Ovary (tissue), 10 donors: ENCODE measurements at places on chromosomes 12 and 14. TPM values are rescaled to one million over a fixed set of nuclear protein-coding genes. Genes with fewer than 3 reads are reported as not detected.

DEPDC4 gene
- total RNA-seq, result 2.2 TPM

IPO8 gene
- total RNA-seq, result 44.3 TPM

PMEL gene
- total RNA-seq, result 4.1 TPM

TAS2R7 gene
- not detected for total RNA-seq

EFCAB11 gene
- total RNA-seq, result 3.9 TPM

RDH16 gene
- total RNA-seq, result 0.64 TPM

CD163 gene
- total RNA-seq, result 58.2 TPM

SERPINA4 gene
- total RNA-seq, result not detected

KRT84 gene
- total RNA-seq, result not detected

BCDIN3D gene
- 4.7 TPM for total RNA-seq

- no peak for DNase-seq
- H3K4me1 ChIP-seq, result no peaks in the 10 kb centered on the region
- H3K27ac ChIP-seq, result no peak overlapping the region
Measured at GRCh38 chr12:130716969-130717366, 869 bp upstream of the RIMBP2 start.

GRCh38 chr12:54350743-54351142 lies 13.5 kb downstream of the GPR84 start:
- H3K27ac ChIP-seq, result peak overlapping the region; percentile 84
- no peaks in the 10 kb centered on the region for H3K27me3 ChIP-seq
- no peak overlapping the region for H3K4me3 ChIP-seq
- no peaks in the 10 kb centered on the region for H3K36me3 ChIP-seq

DNA sequence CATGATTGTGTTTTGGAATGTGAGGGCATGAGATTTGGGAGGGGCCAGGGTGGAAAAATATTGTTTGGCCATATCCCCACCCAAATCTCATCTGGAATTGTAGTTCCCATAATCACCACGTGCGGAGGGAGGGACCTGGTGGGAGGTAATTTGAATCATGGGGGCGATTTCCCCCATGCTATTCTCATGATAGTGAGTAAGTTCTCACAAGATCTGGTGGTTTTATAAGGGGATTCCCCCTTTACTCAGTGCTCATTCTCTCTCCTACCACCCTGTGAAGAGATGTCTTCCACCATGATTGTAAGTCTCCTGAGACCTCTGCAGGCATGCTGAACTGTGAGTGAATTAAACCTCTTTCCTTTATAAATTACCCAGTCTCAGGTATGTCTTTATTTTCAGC lies 15.7 kb downstream of the OR10P1 start:
- DNase-seq, result no peak
- H3K36me3 ChIP-seq, result no peaks in the 10 kb centered on the region
- H3K4me3 ChIP-seq, result no peak overlapping the region
- no peak overlapping the region for H3K27ac ChIP-seq
- no peaks in the 10 kb centered on the region for H3K27me3 ChIP-seq

DNA sequence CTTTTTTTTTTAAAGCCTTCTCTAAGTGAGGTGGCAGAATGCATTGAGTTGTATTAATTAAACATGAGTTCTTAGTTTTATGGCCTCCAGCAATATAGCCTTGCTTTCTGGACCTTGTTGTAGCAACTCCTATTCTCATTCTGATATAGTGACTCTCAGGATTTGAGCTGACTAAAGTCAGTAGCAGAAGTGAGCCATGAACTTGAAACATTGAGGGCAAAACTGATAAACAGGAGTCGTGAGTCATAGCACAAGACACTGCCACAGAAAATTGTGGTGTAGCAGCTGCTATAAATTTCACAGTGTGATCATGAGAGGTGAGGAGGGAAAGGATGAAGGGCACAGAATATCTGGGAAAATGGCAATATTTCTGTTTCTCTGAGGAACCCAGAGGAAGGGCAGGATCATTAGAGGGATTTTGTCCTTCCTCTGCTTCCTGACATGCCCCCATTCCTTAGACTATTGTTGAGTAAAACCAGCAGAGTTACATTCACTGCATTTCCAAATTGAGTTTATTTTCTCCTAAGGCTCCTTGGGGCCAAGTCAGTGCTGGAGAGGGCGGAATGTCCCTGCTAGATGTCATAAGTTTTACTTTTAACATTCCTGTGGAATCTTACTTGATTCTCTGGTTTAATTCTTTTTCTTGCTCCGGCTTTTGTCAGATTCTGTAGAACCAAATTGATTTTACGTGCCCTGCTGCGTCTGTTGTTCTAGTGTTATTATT lies 7.5 kb downstream of the KLRG1 start:
- no peak overlapping the region for H3K27ac ChIP-seq
- H3K4me1 ChIP-seq, result no peaks in the 10 kb centered on the region
- H3K27me3 ChIP-seq, result no peaks in the 10 kb centered on the region
- no peak for DNase-seq

DNA sequence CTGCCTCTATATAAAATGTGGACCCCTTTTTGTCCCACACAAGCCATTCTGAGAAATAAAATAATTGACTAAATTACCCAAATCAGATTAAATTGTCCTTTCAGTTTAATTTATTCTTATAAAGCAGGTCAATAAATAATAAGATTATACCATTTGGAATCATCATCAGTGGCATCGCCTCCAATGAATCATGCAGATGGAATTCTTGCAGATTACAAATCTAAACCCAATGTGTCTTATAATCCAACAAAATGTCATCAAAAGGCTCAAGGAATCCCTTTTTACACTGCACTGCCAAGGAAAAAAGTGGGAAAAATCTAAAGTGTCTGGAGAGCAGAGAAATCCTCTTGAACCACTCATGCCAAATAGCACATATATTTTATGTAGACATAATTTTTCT lies 138.2 kb upstream of the TSPAN8 start:
- no peak overlapping the region for H3K27ac ChIP-seq
- H3K36me3 ChIP-seq, result no peaks in the 10 kb centered on the region
- H3K4me1 ChIP-seq, result no peaks in the 10 kb centered on the region
- H3K27me3 ChIP-seq, result no peaks in the 10 kb centered on the region
- no peak for DNase-seq

DNA sequence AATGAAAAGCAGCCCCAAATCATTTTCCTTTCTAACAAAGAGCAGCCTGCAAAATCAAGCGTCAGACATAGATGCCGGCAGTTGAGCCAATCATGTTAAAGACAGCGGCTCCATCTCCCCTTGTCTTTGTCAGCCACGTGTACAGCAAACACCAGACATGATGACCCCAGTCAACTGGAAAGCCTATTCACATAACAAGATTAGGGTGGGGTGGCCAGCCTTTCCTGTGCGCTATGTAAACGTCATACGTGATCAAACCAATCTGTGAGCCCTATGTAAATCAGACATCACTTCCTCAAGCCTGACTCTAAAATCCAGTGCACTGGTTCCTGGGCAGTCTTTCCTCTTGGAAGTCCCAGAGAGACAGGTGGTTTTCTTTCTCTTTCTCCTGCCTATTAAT lies 9.9 kb upstream of the FICD start:
- no peaks in the 10 kb centered on the region for H3K36me3 ChIP-seq
- no peaks in the 10 kb centered on the region for H3K4me1 ChIP-seq
- no peak for DNase-seq
- H3K27me3 ChIP-seq, result no peaks in the 10 kb centered on the region

- no peak overlapping the region for H3K4me3 ChIP-seq
- H3K4me1 ChIP-seq, result no peaks in the 10 kb centered on the region
- H3K27ac ChIP-seq, result no peak overlapping the region
- DNase-seq, result no peak
- H3K27me3 ChIP-seq, result no peaks in the 10 kb centered on the region
Measured at GRCh38 chr12:39626033-39626814, 6.6 kb upstream of the ABCD2 start.

DNA sequence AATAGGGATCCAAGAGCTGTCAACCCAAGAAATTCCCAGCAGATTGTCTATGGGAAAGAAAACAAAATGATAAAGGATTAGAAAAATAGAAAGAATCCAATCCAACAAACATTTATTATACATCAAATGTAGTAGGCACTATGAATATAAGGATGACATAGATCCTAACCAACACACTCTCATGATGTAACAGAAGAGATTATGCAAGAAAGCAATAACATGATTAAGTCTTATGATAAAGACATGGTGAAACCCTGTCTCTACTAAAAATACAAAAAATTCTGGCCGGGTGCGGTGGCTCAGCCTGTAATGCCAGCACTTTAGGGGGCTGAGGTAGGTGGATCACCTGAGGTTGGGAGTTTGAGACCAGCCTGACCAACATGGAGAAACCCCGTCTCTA lies 2.7 kb downstream of the MED6 start:
- H3K27ac ChIP-seq, result no peak overlapping the region
- DNase-seq, result no peak
- no peaks in the 10 kb centered on the region for H3K36me3 ChIP-seq
- no peaks in the 10 kb centered on the region for H3K27me3 ChIP-seq
- no peak overlapping the region for H3K4me3 ChIP-seq

- H3K36me3 ChIP-seq, result no peaks in the 10 kb centered on the region
- DNase-seq, result no peak
- H3K4me3 ChIP-seq, result no peak overlapping the region
- no peaks in the 10 kb centered on the region for H3K27me3 ChIP-seq
Measured at GRCh38 chr12:86367137-86367536, 110.9 kb upstream of the MGAT4C start.

GRCh38 chr12:97127061-97127460 lies 220.0 kb downstream of the NEDD1 start:
- H3K36me3 ChIP-seq, result no peaks in the 10 kb centered on the region
- H3K27ac ChIP-seq, result no peak overlapping the region
- H3K4me3 ChIP-seq, result no peak overlapping the region
- H3K4me1 ChIP-seq, result no peaks in the 10 kb centered on the region
- no peaks in the 10 kb centered on the region for H3K27me3 ChIP-seq

DNA sequence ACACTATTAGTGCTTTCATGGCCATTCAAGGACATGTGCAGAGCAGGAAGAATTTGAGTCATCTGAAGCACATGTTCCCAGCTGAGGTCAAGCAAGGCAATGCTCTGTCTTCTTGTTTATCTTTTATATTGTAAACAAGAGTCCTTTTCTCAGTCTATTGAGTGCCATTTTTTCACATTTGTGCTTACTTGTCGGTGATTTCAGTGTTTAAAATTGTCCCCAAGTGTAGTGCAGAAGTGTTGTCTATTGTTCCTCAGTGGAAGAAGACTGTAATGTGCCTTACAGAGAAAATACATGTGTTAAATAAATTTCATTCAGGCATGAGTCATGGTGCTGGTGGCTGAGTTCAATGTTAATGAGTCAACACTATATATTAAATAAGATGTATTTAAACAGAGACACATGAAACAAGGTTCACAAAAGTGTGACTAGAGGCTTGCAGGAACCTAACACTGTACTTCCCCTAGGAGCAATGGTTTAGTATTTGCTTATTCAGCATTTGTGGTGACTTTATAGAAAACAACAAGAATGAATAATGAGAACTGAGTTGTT lies 391.1 kb downstream of the LRIG3 start:
- no peaks in the 10 kb centered on the region for H3K36me3 ChIP-seq
- H3K27ac ChIP-seq, result no peak overlapping the region
- no peaks in the 10 kb centered on the region for H3K27me3 ChIP-seq
- no peak for DNase-seq
- no peak overlapping the region for H3K4me3 ChIP-seq
- no peaks in the 10 kb centered on the region for H3K4me1 ChIP-seq

- no peaks in the 10 kb centered on the region for H3K36me3 ChIP-seq
- peak; percentile 58 for DNase-seq
- H3K4me3 ChIP-seq, result no peak overlapping the region
- H3K27me3 ChIP-seq, result no peaks in the 10 kb centered on the region
- H3K4me1 ChIP-seq, result peaks cover 4% of the 10 kb centered on the region
Measured at GRCh38 chr12:98698603-98699463, 53.7 kb downstream of the APAF1 start.

DNA sequence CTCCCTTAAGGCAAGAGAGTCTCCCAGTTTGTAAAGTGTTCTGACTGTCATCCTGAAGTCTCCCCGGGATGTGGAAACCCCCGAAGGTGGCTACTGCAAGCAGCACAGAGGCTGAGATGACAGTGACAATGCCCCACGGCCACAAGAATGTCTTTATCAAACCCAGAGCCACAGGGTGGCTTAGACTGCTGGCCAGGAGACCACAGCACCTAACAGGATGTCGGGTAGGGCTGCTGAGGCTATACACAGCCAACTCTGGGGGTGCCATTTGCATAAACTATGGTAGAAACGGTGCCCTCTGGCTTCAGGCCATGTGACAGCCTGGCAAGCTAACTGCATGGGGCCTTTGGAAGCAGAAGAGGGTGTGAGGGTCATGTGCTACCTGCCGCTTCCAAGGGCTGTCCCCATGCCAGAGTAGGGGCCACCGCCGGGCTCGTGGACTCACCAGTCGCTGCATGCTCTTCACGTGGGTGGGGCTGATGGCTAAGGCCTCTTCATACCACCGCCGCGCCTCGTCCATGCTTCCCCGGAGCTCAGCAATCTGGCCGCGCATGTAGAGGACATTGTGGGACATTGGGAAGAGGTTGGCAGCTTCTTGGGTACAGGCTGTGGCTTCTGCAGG lies 180.9 kb downstream of the CALM1 start:
- no peaks in the 10 kb centered on the region for H3K27me3 ChIP-seq
- no peak for DNase-seq
- H3K4me3 ChIP-seq, result no peak overlapping the region
- H3K36me3 ChIP-seq, result no peaks in the 10 kb centered on the region
- H3K4me1 ChIP-seq, result peaks cover 9% of the 10 kb centered on the region
- H3K27ac ChIP-seq, result no peak overlapping the region

GRCh38 chr14:96676166-96676565 lies 121.0 kb upstream of the VRK1 start:
- no peaks in the 10 kb centered on the region for H3K36me3 ChIP-seq
- H3K27ac ChIP-seq, result no peak overlapping the region
- DNase-seq, result no peak
- H3K4me3 ChIP-seq, result no peak overlapping the region

DNA sequence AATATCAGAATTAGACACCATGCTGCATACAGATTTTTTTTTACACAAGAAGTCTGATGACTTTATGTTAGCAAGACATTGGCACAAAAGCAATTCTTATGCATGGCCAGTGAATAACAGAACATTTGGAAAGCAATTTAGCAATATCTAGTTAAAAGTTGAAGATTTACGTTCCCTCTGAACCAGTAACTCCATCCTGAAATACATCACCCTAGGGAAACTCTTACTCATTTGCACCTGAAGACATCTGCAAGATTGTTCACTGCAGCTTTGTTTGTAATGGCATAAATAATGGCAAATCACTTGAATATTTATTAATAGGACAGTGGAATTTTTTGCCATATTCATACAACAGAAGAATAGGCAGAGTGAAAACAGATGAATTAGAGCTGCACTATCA lies 670.0 kb upstream of the NOVA1 start:
- H3K36me3 ChIP-seq, result no peaks in the 10 kb centered on the region
- H3K4me1 ChIP-seq, result no peaks in the 10 kb centered on the region
- DNase-seq, result no peak
